ENCODE measurements at places on chromosomes 16 and 17.

- no peak for DNase-seq
Observed at GRCh38 chr17:80834893-80835275, 156.8 kb upstream of the CHMP6 start.

- peak; percentile 55 for DNase-seq
Observed at GRCh38 chr17:29929006-29929532, 959 bp downstream of the SSH2 start.

DNA sequence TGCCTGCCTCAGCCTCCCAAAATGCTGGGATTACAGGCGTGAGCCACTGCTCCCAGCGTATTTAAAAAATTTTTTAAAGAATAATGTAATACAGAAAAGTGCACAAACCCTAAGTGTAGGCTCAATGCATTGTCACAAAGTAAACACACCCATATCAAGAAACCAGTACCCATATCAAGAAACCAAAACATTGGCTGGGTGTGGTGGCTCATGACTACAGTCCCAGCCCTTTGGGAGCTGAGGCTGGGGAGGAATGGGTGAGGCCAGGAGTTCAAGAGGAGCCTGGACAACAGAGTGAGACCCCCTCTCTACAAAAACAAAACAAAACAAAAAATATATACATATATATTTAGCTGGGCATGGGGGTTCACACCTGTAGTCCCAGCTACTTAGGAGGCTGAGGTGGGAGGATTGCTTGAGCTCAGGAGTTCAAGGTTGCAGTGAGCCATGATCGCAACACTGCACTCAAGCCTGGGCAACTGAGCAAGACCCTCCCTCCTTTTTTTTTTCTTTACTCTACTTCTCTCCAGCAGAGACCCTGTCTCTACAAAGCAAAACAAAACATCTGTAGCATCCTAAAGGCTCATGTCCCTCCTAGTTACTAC, 9.3 kb upstream of the PRR14 start:
- DNase-seq = no peak

DNA sequence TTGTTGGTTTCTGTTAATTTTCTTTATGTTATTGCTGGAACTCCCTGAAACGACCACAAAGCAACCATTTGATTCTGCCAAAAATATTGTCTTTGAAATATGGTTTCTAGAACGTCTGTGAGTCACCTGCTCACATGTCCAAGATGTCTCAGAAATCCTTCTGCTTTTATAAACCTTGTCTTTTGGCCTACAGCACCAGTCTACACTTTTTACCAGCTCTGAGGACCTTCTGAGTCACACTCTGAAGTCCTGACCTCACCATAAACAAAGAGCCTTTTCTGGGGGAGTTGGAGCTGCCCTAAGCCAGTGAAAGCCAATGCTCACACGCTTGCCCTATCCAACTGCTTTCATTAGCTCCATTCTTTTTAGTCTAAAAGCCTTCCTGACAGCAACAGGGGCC, 55.5 kb downstream of the GRIN2A start:
- DNase-seq = no peak

- DNase-seq = no peak
Observed at GRCh38 chr16:11835309-11835708, 16.0 kb downstream of the RSL1D1 start.

DNA sequence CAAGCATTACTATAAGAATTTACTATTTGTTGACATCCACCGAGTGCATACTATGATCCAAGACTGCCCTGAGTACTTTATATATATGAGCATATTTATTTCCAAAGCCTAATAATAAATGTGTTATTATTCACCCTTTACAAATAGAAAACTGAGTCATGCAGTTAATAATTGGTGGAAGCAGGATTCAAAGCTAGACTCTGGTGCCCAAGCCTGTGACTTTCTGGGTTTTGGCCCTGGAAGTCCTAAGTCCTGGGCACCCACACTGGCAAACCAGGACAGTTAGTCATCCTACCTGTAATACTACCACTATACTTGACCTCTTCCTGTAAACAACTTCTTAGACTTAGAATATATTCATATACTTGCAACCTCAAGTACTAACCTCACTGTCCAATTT, 257.4 kb upstream of the IRX5 start:
- no peak for DNase-seq

DNA sequence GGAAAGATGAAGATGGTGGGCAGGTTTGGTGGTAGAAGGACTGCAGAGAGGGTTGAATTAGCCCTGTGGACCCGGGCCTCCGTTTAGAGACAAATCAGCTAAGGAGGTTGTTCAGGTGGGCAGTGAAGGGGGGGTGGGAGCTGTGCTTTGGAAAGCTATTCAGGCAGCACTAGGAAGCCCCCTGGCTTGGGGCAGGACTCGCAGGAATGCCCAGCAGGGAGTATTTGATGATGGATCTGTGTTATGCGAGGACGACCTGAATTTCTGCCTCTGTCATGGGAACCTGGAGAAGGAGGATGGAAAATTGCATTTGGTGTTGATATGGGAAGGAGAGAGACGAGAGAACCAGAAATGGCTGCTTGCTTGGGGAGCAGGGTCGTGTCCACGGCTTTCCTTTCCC, 3.5 kb downstream of the SPDYE4 start:
- no peak for DNase-seq

DNA sequence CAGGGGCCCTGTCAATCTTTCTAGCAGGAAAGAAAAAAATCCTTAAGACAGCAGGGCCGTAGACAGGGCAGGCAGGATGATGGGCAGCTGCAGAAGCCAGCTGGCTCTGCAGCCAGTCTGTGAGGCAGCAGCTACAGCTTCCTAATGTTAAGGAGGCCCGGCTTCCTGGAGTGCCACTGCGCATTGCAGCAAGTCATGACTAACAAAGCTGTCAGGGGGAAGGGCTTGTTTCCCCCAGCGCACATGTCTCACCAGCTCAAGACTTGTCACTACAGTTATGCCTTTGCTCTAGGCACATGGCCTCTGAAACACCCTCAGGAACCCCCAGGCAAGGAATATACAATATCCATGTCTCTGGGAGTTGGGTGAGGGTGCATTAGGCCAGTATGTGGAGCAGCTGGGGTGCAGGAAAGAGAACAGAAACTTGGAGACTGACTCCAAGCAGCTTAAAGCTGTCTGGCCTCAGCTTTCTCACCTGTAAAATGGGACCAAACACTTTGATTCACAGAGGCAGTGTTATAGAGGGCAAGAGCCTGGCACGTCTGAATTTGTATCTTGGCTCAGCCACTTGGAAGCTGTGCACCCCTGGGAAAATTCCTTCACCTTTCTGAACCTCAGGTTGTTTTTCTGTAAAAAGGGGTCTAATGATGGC, 220.0 kb downstream of the HAPSTR1 start:
- DNase-seq = no peak

DNA sequence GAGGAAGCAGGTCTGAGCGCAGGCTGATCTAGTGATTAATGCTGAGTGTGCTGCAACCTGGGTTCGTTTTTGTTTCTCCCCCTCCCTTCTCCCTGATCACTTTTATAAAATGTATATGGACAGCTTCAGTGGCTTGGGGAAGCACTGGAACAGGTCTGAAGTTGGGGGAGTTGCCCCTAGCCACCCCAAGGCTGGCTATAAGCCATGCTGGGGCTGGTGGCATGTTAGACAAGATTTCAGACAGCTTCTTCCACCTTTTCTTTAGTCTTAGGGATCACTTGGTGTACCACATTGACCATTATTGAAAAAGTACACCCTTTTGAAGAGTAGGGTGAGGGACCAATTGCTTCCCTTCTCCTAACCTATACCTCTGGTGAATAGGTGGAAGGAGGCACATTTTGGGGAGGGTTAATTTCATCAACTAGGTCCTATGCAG, 3.8 kb upstream of the VAC14 start:
- DNase-seq = no peak

DNA sequence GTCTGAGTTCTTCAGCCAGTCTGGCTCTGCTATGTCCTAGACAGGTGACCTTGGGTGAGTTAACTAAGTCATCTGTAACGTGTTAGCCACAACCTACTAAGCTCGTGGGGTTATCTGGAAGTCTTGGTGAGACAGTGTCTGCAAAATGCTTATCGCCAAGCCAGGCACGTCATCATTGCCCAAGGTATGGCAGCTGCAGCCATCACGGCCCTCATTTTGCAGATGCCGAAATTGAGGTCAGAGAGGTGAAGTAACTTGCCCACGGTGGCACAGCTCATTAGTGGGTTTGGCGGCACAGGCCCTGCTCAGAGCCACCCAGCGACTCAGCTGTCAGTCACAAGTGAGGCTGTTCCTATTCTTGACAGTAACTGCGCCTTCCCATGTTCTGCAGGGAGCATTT, 79.8 kb downstream of the CMIP start:
- DNase-seq = no peak

GRCh38 chr16:80680839-80681238, 123.6 kb downstream of the CDYL2 start:
- no peak for DNase-seq

DNA sequence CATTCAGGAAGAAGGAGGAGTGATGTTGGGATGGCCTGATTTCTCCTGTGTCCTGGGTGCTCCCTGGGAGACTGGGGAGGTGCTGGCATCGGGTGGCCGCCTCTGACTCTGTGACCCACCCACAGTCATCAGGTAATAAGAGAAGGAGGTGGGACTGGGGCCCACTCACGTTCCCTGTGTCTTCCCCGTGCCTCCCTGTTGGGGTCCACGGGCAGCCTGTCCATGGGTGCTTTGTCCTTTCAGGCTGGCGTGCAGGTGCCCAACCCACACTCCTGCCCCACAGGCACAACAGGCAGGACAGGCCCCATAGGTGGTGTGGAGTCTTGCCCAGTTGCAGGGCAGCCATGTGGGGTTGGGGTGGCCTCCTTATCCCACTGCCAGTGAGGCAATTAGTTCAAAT, 4.0 kb downstream of the DEF8 start:
- DNase-seq = no peak

- no peak for DNase-seq
Observed at GRCh38 chr17:36944553-36944952, 4.2 kb upstream of the AATF start.

GRCh38 chr16:69838489-69838888, 76.4 kb downstream of the WWP2 start:
- DNase-seq = no peak

GRCh38 chr17:70109497-70109896, 34.5 kb downstream of the KCNJ16 start:
- no peak for DNase-seq

Data from erythroblast (primary cell).